ENCODE measurements at places on chromosomes 7 and 10. TPM values are rescaled to one million over a fixed set of nuclear protein-coding genes. Genes with fewer than 3 reads are reported as not detected.

DNA sequence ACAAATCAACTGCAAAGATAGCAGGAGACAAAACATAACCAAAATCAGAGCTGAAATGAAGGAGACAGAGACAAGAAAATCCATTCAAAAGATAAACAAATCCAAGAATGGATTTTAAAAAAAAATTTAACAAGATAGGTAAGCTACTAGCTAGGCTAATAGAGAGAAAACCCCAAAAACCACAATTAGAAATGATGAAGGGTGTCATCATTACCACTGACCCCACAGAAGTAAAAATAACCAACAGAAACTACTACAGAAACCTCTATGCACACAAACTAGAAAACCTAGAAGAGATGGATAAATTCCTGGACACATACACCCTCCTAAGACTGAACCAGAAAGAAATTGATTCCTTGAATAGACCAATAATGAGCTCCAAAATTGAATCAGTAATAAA lies 117.6 kb downstream of the DNAJC1 start:
- no peaks in the 10 kb centered on the region for H3K36me3 ChIP-seq
- no peaks in the 10 kb centered on the region for H3K27me3 ChIP-seq
- H3K4me1 ChIP-seq: peaks cover 21% of the 10 kb centered on the region
- H3K4me3 ChIP-seq: no peak overlapping the region

- no peaks in the 10 kb centered on the region for H3K27me3 ChIP-seq
- peaks cover 25% of the 10 kb centered on the region for H3K4me1 ChIP-seq
- DNase-seq: no peak
- H3K27ac ChIP-seq: no peak overlapping the region
- peaks cover 23% of the 10 kb centered on the region for H3K36me3 ChIP-seq
Measured at GRCh38 chr7:151061213-151062110, 2.1 kb downstream of the SLC4A2 start.

The TMEM236 gene
- 0.12 TPM for total RNA-seq

The MGMT gene
- total RNA-seq: 23.9 TPM

DNA sequence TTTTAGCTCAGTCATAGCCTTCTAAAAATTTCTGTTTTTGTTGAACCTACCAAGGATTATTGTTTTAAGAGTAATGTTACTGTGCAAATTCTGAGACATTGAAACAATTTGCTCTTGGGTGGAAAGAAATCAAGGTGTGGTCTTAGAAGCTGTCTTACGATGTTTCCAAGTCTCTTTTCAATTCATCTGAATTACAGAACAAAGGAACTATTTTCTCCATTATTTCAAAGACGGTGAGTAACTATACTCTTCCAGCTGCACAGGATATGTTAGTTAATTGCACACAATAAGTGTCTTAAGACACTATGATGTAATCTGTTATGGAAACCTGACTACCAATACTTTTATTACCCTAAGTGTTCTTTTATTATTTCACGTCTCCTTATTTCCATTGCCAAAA lies 106.8 kb upstream of the POM121L12 start:
- H3K36me3 ChIP-seq: no peaks in the 10 kb centered on the region
- no peak overlapping the region for H3K4me3 ChIP-seq
- no peaks in the 10 kb centered on the region for H3K27me3 ChIP-seq
- H3K27ac ChIP-seq: no peak overlapping the region
- H3K4me1 ChIP-seq: no peaks in the 10 kb centered on the region
